CD4-positive, alpha-beta T cell treated with Interleukin-6 for 4 hours (primary cell): ENCODE measurements at places on chromosomes 7 and 10.
A peak's percentile ranks its signal among the peaks of the same experiment; 100 is the strongest.

- DNase-seq, result no peak
These were observed 258.1 kb upstream of the IGFBP3 start for GRCh38 chr7:46179061-46179610.

GRCh38 chr10:120042705-120043104 lies 150.2 kb downstream of the SEC23IP start:
- DNase-seq, result no peak

DNA sequence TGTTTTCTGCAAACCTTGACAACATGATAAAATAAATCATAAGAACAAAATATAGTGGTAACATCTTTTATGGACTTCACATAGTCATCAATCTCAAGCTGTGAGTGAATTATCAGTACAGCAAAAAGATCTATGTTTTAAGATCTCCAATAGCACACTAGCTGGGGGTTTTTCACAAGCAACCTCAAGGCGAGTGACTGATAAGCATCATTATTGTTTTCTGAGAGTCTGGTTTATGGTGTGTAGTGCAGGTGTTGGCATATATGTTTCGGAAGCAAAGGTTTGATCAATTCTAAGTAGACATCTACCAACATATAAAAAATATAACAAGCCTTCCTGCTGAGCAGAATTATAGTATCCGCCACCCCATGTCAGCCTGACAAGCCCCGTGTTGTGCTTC lies 403.8 kb upstream of the MGMT start:
- DNase-seq, result no peak

GRCh38 chr7:140144821-140145220 lies 32.0 kb downstream of the KDM7A start:
- DNase-seq, result no peak

GRCh38 chr7:108584211-108584610 lies 14.5 kb downstream of the DNAJB9 start:
- no peak for DNase-seq

GRCh38 chr10:121452581-121452980 lies 145.7 kb downstream of the FGFR2 start:
- no peak for DNase-seq

DNA sequence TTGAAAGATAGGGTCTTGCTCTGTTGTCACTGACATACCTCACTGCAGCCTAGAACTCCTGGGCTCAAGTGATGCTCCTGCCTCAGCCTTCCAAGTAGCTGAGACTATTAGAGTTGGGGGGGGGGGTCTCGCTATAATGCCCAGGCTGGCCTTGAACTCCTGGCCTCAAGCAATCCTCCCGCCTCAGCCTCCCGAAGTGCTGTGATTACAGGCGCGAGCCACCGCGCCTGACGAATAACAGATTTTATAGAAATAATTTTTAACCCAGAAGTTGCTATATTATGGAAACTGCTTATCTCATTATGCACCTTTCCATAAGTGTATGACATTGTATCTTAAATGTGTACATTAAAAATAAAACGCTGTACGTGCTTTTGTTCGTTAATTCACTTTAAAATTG lies 846 bp downstream of the ANKRD26 start:
- DNase-seq, result no peak

DNA sequence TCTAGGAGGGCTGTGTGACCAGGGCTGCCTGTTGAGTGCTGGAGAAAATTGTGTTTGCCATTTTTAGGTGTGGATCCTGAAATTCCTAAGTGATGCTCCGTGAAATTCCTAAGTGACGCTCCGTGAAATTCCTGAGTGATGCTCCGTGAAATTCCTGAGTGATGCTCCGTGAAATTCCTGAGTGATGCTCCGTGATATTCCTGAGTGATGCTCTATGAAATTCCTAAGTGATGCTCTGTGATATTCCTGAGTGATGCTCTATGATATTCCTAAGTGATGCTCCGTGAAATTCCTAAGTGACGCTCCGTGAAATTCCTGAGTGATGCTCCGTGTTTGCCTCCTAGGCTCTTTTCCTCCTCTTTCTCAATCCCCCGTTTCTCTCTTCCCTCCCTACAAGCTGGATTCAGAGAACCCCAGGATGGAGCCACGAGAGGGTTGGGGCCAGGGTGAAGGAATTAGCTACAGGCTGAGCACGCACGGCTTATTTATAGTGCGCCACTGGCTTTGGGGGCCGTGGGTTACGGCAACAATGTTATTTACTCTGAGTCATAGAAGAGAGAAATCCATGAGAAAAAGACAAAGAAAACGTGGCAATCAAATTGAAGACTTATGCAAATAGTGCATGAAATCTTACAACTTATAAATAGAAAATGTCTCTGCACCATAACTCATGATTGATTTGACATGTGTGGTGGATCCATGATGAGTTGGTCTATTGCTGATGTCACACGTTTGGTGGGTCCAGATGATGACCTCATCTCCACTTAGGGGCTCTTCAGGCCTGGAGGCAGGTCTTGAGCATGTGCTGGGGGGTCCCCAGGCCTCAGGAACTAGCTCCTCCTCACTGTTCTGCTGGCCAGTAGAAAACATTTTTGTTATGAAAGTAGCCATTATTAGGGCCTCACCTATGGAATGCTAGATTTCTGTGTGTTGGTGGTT lies 224.6 kb downstream of the WDR37 start:
- DNase-seq, result no peak

GRCh38 chr7:17144322-17144721 lies 154.1 kb upstream of the AHR start:
- peak; percentile 72 for DNase-seq

DNA sequence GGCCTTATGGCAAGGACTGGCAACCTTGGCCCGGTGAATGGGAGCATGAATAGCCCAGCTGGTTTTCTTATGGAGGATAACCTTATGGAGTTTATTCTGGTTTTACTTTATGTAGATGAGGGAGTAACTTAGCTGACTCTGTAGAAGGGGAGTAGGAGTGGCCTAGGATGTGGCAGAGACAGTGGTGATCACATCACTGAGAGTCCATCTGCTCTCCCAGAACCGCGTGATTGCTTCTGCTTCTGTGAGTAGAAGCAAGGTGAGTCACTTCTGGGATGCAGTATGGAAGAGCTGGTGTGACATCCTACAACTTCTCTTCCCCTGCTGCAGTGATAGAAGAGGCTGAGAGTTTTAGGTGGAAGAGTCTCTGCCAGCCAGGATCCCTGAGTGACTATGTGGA lies 129.2 kb downstream of the RPS24 start:
- no peak for DNase-seq

DNA sequence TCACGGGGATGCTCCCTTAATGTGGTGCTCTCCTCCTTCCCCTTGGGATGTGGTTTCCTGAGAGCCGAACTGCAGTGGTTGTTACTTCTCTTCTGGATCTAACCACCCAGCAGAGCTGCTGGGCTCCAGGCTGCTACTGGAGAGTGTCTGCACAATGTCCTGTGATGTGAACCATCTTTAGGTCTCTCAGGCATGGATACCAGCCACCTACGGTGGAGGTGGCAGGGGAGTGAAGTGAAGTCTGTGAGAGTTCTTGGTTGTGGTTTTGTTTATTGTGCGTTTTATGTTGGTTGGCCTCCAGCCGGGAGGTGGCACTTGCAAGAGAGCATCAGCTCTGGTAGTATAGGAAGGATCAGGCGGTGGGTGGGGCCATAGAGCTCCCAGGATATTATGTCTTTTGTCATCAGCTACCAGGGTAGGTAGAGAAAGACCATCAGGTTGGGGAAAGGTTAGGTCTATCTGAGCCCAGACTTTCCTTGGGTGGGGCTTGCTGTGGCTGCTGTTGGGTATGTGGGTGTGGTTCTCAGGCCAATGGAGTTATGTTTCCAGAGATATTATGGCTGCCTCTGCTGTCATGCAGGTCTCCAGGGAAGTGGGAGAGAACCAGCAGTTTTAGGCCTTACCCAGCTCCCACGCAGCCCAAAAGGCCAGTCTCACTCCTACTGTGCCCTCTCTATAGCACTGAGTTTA lies 87.9 kb downstream of the KIF20B start:
- DNase-seq, result no peak

- no peak for DNase-seq
These were observed 101.5 kb upstream of the TMEM72 start for GRCh38 chr10:44809647-44810046.

DNA sequence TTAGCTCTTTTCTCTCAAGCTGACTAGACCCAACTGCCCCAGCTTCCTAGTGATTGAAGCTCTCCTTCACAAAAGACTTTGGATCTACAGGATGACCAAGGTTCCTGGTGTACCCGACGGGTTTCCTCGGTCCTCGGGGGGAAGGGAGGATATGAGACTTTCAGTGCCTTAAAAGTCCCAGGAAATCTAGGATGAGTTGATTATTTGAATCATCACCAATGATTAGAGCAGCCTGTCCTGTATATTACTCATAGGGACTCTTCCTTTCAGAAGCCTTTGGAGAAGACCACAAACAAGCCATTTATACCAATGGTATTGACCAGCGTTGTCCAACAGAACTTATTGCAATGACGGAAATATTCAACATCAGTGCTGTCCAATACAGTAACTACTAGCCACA lies 6.1 kb upstream of the ACTA2 start:
- no peak for DNase-seq

DNA sequence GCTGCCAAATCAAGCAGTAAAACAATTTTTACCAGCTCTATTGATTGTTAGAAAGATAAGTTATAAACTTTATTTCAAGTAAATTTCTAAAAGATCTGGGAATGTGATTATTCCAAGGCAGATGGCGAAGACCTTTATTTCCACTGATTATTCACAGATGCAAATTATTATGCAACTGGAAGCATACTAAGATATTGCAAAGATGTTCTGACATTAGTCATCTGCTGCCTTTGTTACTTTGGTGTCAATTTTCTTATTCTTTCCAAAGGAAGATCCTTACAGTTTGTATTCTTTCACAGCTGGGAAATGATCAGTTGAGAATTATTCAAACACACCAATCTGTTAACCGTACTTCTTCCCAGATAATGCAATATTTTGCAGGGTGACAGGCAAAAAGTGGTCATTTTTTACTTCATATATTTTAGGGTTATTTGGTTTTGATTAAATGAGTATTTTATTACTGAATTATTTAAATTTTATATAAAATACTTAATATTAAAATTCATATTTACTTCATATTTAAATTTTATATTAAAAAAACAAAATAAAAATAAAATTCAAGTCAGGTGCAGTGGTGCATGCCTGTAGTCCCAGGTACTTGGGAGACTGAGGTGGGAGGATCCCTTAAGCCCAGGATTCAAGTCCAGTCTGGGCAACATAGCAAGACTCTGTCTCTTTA lies 171.3 kb downstream of the FZD1 start:
- no peak for DNase-seq

DNA sequence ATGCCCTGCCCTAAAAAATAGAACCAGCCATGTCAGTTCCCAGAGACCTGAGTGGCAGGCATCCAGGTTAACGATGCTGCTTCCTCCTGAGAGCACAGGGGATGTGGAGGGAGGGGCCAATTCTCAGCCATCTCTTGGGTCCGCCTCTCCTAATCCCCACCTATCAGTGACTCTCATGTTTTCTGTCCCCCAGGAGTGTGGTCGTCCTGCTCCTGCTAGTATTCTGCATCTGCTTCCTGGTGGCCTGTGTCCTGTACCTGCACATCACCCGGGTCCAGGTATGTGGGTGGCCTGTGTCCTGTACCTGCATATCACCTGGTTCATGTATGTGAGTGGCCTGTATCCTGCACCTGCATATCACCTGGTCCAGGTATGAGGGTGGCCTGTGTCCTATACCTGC lies 105.3 kb downstream of the ADCY1 start:
- DNase-seq, result no peak

- DNase-seq, result no peak
These were observed 100.8 kb downstream of the LRRC18 start for GRCh38 chr10:48838834-48839233.

DNA sequence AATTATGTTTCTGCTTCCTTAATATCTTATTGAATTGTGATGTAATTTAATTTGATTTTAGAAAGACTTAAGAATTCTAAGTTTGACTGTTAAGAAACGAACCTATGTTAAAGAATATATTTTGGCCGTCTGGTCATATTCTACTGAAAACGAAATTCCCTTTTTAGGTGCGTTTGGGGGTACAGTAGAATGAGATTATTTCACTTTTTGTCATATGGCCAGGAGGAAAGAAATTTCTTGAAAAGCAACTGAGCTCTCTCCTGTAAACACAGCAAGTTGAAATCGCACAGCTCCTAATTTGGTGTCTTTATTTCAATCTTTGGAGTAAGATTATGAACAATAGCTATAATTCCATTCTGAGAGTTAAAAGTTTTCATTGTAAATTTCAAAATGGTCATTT lies 227.6 kb downstream of the CACNB2 start:
- no peak for DNase-seq

DNA sequence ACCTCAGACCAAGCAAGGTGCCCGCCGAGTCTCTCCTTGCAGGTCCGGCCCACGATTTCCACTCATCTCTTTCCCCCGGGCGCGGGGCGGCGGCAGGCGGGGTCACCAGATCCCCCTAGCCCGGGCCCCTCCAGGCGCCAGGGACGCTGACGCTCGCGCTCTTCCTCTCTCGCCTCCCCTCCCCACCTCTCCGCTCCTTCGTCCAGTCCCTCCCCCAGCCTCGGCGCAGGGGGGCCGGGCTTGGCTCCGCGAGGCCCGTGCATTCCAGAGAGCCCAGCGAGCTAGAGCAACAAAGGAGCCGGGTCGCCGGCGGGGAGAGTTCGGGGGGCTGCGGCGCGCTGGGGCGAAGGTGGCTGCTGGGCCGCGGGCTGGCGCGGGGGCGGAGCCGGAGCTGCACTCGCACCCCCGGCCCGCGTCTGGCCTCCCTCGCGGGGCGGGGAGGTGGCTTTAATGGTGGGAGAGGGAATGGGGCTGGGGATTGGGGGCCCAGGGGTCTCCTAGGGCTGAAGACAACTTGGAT lies at the start of gene SMO:
Gene SMO (plus strand): TSS at position 262 of the 520 bp plus-strand sequence. CDS start 519 bp downstream, outside the sequence.
- DNase-seq, result peak; percentile 19

DNA sequence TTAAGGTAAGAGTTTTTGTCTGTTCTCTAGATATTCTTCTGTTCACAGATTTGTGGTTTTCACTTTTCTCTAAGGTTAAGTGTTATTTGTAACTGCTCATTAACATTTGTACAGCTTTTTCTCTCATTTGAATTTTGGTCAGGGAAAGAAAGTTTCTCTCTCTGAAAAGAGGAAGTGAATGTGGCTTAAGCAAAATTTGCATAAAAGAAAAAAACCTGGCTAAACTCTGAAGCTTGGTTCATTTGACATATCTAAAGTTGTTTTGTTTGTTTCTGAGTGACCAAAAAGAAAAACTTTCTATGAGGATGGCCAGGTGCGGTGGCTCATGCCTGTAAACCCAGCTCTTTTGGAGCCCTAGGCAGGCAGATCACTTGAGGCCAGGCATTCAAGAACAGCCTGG lies 22.0 kb upstream of the SLC26A4 start:
- DNase-seq, result no peak

GRCh38 chr7:47748041-47748440 lies 166.1 kb upstream of the TNS3 start:
- no peak for DNase-seq

DNA sequence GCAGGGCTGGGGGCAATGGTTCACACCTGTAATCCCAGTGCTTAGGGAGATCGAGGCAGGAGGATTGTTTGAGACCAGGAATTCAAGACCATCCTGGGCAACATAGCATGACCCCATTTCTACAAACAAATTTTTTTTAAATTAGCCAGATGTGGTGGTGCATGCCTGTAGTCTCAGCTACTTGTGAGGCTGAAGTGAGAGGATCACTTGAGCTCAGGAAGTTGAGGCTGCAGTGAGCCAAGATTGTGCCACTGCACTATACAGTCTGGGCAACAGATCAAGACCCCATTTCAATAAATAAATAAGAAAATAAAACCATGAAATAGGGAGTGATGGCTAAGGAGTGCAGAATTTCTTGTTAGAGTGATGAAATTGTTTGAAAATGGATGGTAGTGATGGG lies 8.9 kb downstream of the GRID2IP start:
- no peak for DNase-seq
